ENCODE measurements at places on chromosomes 12 and 14.

DNA sequence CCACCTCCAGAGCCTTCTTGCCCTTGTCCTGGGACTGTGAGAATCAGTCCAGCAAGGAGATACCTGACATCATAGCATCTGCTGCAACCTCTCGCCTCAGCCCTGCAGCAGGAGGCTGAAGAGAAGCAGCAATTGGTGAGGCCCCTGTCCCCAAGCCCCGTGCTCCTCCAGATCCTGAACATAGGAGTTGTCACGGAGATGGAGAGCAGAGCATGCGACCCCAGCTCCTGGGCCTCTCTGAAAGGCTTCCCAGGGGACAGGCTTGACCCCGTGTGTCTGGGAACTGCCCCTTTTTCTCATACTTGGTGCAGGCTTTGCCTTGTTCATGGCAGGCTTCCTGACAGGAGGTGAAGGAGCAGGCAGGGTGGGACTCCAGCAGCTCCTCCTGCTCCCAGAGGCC is 127.7 kb upstream of the PZP start:
- no peak for DNase-seq

GRCh38 chr12:62158461-62159360 is 101.5 kb upstream of the USP15 start:
- no peak for DNase-seq

- no peak for DNase-seq
Measured at GRCh38 chr12:80716696-80717469, at the start of gene MYF5. MYF5 (plus strand) TSS chr12:80716912; CDS start chr12:80717064, 152 bp downstream.

GRCh38 chr12:94864987-94865386 is 138.5 kb downstream of the NDUFA12 start:
- DNase-seq = no peak

GRCh38 chr14:31127690-31128089 is 79.9 kb downstream of the HECTD1 start:
- DNase-seq = no peak

- DNase-seq = no peak
Measured at GRCh38 chr12:71448150-71448581, 8.6 kb downstream of the LGR5 start.

DNA sequence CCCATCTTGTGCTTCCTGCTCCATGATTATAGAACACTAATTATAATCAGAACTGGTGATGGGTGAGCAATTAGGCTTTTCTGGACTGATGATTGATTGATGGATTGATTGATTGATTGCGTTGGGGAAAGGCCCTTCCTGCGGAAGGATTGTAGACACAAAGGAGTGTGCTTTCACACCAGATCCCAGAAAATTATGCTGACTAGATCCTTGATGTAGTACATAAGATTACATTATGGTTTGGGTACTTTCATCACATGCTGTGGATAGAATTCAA is 8.4 kb downstream of the PELI2 start:
- DNase-seq = no peak

DNA sequence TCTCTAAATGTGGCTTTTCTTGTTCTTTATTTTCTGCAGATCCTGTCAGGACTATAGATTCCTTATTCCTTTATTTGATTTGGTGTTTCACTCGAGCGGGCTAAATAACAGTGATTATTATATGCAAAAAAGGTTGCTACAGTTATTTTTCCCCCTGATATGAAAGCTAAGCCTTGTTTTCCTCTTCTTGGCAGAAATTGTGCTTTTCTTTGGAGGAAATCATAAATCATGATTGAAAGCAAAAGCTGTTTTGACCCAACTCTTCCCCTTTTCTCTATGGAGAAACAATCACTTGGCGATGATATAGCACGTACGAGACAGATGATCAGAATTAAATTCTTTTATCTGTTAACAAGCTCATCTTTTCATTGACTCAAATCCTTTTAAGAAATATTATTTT is 31.4 kb downstream of the PPFIBP1 start:
- DNase-seq = no peak
